Stimulated activated CD4-positive, alpha-beta T cell treated with anti-CD3 and anti-CD28 coated beads, Interleukin-15, amount 100 ng/mL, for 48 hours (primary cell): ENCODE measurements at places on chromosomes 2 and 18.

- DNase-seq: no peak
These were observed 7.6 kb downstream of the DLX1 start for GRCh38 chr2:172092716-172093415.

GRCh38 chr18:21289827-21290226, 47.8 kb downstream of the GREB1L start:
- DNase-seq: no peak

DNA sequence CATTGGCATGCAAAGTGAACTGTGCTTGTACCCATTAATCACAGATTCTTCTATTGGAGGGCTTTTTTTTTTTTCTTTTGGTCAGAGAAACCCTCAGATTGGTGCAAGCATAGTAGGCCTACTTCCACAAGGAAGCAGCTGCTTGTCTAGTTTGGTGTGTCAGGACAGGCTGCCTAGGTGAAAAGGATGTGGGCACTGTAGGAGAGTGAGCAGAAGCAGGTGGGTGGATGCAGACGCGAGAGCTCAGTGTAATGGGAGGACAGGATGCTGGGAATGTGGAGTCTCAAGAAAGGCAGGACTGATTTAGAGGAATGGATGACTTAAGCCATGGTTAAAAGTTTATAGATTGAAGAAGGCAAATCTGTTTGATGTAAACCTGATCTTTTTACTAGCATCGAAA, 3.1 kb downstream of the ELP2 start:
- no peak for DNase-seq

DNA sequence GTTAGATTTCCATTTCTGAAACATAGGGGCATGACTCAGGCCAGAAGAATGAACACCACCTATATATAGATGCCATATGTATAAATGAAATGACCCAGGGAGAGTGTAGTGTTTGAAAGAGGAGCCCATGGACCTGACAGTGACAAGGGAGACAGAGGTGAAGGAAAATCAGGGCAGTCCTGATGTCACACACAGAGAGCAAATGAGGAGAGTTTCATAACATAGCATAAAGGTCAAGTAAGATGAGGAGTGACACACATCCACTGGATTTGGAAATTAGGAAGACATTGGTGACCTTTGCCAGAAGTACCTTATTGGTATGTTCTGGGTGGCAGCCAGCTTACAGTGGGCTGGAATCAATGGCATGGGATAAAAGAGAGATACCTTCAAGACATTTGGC, 276.7 kb downstream of the ZNF385B start:
- no peak for DNase-seq

DNA sequence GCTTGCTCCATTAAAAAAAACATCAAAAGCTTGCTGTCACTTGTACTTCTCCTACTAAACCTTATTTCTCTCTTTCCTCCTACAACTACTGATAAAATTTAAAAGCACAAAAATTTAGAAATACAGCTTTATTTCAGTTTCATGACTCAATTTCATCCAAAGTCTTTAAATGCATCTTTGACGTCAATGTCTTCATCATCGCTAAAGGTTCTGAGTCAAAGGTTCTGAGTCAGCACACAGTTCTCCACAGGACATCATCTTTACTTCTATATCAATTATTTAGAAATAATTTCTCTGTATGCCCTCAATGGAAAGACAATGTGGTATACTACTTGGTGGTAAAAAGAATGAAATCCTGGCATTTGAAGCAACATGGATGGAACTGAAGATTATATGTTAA, 163.9 kb upstream of the DNMT3A start:
- no peak for DNase-seq

GRCh38 chr2:127158614-127159290, 51.8 kb upstream of the BIN1 start:
- no peak for DNase-seq

GRCh38 chr2:236593531-236593930, 23.9 kb downstream of the ACKR3 start:
- DNase-seq: no peak

GRCh38 chr2:98134172-98135005, 47.4 kb downstream of the VWA3B start:
- peak; percentile 45 for DNase-seq

- no peak for DNase-seq
These were observed 1210.6 kb upstream of the NXPH2 start for GRCh38 chr2:139990646-139991335.

GRCh38 chr2:120418174-120418787, 72.3 kb downstream of the INHBB start:
- no peak for DNase-seq

DNA sequence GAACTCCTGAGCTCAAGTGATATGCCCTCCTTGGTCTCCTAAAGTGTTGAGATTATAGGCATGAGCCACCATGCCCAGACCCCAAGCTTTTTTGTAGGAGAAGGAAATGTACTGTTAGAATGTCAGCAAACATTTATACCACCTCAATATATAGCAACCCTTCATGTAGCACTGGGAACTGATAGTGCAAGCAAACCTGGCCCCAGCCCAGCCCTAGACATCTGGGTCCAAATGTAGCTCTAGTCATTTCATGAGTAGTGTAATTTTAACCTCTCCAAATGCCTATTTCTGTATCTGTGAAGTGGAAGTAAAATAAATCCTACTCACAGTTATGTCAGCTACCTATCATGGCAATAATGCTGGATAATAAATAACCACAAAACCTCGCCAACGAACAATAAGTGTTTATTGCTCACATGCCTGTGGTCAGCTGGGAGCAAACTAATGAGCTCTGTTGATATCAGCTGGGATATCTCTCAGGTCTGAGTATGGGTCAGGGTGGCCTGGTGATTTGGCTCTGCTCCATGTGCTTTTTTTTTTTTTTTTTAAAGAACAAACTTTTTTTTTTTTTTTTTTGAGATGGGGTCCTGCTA, 180.4 kb downstream of the CD8B2 start:
- no peak for DNase-seq

DNA sequence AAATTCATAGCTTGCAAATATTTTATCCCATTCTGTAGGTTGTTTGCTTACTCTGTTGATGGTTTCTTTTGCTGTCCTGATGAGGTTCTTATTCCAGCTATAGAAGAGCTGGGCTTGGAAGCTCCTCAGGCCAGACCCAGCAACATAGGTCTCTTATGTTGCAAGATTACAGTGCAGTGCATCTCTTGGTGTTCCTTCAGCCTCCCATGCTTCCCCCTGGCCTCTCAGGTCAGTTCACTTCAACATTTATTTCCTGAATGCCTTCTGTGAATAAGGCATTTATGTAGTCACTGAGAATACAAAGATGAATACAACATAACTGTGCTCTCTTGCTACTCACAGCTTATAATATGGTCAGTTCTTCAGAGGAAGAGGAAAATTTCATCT, 179.0 kb upstream of the SLC39A10 start:
- no peak for DNase-seq

DNA sequence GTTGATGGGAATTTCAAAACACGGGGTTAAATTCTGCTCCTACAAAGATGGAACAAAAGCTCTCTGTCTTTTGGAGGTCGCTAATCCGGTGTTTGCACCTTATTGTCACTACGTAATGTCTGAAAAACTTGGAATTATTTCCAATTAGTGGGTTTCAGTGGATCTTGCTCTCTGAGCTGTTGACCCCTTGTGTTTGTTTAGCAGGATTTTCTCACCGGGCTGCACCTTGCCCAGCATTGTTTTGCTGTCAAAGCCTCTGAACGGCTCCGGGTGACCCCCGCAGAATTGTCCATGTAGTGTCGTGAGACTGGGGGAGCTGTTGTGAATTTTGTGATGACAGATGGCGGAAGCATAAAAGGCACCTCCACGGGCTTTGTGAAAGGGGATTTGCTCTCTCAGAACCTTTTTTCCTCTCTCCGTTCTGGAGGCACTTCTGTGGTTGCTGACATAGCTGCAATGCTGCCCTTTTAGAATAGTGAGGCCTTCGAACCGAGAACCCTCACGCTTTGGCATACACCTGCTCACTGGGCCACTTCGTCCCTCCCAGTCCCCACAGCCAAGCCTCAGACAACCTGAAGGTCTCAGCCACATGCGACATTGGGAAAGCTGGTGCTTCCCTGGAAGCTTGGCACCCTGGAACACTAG, 129.4 kb downstream of the ACOXL start:
- no peak for DNase-seq

DNA sequence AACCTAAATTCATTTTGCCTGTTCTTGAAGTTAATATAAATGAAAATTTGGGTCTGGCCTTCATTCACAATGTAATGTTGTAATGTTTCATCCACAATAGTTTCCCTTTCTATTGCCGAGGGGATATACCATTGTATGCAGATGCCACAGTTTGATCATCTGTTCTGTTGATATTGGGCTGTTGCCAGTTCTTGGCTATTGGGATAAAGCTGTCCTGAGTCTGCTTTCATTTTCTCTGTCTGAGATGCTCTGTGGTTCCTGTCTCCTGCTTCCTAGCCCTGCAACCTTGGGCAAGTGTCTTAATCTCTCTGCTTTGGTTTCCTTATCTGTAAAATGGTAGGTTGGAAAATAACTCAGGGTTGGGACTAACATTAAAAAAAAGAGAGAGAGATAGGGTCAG, 25.2 kb downstream of the B3GNT2 start:
- no peak for DNase-seq

DNA sequence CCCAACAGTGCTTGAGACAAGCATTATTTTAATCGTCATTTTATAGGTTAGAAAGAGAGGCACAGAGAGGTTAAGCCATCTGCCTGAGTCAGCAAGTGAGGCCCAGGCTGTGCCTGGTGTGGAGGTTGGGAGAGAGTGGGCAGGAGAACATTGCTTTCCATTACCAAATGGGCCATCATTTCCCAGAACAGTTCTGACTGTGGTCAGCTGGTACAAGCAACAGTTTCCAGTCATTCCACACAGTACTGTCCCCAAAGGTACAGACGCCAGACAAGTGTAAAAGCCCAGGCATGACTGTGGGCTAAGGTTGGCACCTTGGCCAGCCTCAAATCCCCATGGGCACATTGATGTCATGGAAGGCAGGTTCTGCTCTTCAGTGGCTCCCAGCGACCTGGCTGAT, 98.2 kb upstream of the LCLAT1 start:
- no peak for DNase-seq

GRCh38 chr2:179139506-179139905, 89.6 kb upstream of the CCDC141 start:
- DNase-seq: peak; percentile 2

DNA sequence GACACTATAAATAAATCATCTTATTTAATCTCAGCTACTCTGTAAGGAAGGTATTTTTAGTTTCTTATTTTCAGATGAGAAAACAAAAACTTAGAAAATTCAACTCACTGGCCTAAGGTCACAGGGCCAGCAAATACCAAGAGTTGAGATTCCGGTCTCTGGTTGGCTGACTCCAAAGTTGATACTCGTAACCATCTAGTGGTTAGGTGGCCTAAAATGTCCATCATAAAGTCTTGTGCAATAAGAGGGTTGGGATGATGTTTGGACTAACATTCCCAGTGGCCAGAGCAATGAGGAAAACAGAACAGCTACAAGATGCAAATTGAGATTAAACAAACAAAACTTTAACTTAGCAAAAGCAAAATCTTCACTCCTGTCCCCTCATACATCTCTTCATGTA, 360.3 kb downstream of the FIGN start:
- no peak for DNase-seq

DNA sequence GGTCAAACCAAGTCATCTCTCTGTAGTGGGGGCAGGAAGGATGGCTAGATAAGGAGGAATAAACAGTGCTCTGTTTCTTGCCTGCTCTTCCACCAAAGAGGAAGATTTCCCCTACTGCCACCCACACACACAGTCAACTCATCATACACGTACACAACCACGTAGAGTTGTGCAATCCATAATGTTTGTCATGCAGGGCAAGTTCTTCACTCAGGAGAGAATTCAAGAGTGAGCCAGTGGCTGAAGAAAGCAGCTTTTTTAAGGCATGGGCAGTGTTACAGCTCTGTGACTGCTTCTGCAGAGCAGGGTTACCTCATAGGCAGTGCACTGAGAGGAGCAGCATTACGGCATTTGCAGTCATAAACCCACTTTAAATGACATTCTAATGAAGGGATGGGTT, 283.0 kb downstream of the RND3 start:
- DNase-seq: no peak

DNA sequence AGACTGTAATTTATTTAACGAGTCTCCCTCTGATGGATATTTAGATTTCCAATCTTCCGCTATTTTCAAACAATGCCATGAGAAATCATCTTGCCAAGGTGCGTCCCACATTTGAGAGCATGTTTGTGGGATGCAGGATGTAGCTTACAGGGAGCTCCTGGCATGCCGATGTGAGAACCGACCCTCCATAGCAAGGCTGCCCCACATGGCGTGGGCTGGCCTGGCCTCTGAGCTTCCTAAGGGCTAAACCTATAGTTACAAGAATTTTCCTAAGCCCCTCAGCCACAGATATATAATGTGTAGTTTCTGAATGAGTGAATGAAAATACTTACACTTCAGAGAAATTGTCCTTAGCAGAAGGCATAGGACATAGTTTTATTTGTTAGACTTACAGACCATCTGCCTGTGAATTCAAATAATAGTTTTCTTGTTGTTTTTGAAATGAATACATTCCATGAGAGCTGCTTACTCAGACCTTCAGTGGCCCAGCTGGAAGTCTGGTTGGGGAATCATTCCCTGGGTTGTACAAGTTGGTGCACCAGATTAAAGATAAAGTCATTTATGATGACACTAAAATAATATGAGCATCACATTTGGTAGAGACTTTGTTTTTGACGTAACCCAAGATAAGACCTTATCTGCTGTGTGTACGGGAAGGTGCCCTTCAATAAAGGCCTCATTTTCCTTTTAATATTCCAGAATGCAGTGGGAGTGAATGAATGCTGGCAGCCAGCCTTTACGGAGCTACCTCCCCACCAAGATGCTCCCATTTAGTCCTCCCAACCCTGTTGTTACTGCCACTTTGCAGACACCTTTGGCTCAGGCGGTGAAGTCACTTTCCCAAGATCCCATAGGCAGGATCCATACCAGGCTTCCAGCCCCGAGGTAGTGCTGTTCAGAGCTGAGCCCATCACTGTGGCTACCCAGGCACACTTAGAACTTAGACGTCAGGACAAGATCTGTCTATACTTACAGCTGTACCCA, 107.1 kb downstream of the GLI2 start:
- DNase-seq: no peak

- no peak for DNase-seq
These were observed 18.9 kb downstream of the CPO start for GRCh38 chr2:206958261-206958660.

GRCh38 chr2:43228321-43228751, 1.9 kb upstream of the ZFP36L2 start:
- DNase-seq: no peak
